ENCODE measurements at places on chromosomes 2 and 18. TPM values are rescaled to one million over a fixed set of nuclear protein-coding genes. Genes with fewer than 3 reads are reported as not detected.

SEC11C gene
- 55.3 TPM for total RNA-seq

LOXHD1 gene
- 0.29 TPM for total RNA-seq

C1GALT1C1L gene
- total RNA-seq: 0.99 TPM

RIF1 gene
- 48.3 TPM for total RNA-seq

SOCS6 gene
- 19.9 TPM for total RNA-seq

GPC1 gene
- total RNA-seq: 88.1 TPM

GALR1 gene
- total RNA-seq: not detected

ZNF804A gene
- 1.2 TPM for total RNA-seq

SGO2 gene
- total RNA-seq: 1.7 TPM

- no peak for DNase-seq
Measured at GRCh38 chr18:35506024-35506712, 8.4 kb upstream of the INO80C start.

GRCh38 chr2:32464431-32464830, 107.6 kb downstream of the BIRC6 start:
- DNase-seq: no peak

GRCh38 chr18:77407733-77408132, 158.1 kb downstream of the GALR1 start:
- DNase-seq: no peak

- no peak for DNase-seq
Measured at GRCh38 chr2:172925600-172925999, 150.0 kb upstream of the MAP3K20 start.

DNA sequence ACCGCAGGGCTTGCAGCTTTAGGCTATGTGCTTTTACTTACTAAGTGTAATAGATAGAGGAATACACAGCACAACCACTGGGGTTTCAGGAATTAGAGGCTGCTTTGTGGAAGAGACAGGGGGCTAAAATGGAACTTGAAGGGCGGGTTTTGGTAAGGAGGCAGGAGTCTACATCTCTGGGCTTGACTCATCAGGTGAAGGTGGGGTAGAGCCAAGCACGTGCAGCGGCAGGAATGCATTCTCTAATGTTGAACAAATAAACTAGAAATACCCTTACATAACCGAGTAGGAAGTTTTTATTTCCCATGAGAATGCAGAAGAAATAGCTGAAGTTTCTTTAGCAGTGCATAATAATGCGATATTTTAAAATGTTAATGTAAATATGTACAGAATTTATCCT, 673.8 kb upstream of the SALL3 start:
- DNase-seq: no peak

DNA sequence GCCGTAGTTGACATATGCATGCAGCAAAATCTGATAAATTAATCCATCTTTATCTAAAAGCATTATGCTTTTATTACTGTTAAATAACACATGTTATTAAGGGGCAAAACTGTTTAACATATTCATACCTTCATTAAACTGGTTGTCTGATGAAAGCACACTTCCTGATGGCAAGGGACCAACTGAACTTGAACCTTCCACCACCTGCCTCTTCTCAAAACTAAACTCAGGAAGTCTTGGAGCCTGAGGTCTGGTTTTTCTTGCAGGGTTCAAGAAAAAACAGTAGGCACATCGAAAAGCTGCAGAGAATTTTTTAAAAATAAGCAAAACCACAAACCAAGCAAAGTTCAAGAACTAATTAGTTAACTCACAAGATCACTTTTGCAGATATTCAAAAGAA, 64.9 kb downstream of the LNPK start:
- DNase-seq: no peak

- no peak for DNase-seq
Measured at GRCh38 chr2:240628808-240629618, 3.7 kb downstream of the GPR35 start.

DNA sequence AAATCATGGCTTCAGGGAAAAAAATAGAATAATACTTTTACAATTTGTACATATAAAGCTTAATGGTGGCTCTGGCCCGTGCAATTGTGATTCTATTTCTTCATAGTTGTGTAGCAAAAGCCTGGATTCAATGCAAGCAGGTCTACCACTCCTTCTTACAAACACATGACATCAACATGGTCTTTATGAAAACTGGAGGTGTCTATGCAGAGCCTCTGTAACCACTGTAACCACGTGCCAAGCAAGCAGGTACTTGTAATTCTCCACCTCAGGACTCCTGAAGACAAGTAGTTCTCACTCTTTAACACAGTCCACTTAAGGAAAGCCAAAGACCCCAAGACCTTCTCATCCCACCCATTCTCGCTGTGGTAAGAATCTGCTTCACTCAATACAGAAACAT, 62.6 kb downstream of the METTL4 start:
- no peak for DNase-seq

- no peak for DNase-seq
Measured at GRCh38 chr2:207181526-207182274, 16.0 kb upstream of the KLF7 start.

GRCh38 chr2:8193146-8193545, 488.7 kb upstream of the ID2 start:
- DNase-seq: no peak

GRCh38 chr2:166972418-166972817, 84.1 kb downstream of the XIRP2 start:
- no peak for DNase-seq

DNA sequence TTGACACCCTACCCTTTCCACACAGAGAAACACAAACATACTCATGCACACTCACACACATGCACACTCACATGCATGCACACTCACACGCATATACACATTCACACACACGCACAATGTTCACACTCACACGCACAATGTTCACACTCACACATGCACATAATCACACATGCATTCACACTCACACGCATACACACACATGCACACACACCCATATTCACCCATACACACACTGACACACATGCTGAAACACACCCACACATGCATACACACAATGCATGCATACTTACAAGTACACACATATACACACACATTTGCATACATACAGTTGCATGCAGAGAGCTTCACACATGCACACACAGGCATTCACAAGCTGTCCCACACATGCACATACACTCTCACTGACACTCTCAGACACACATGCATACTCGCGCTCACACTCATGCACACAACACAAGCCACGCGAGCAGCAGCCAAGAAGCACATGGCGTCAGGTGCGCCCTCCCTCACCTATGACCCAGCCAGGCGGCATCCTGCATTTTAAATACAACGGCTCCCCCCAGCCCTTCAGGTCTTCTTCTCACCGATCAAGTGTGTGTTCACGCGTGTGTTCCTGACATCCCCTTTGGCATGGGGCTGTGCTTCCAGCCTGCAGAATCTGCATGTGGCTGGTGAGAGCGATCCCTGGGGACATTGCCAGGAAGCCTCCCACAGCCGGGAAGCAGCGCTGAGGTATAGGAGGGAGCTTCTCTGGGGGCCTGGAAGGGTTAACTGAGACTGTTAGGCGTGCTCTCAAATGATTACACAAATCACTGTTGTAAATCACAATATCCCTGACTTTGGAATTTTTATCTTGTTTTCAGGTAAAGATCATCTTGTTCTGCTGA, 195.1 kb downstream of the RTP5 start:
- DNase-seq: no peak

DNA sequence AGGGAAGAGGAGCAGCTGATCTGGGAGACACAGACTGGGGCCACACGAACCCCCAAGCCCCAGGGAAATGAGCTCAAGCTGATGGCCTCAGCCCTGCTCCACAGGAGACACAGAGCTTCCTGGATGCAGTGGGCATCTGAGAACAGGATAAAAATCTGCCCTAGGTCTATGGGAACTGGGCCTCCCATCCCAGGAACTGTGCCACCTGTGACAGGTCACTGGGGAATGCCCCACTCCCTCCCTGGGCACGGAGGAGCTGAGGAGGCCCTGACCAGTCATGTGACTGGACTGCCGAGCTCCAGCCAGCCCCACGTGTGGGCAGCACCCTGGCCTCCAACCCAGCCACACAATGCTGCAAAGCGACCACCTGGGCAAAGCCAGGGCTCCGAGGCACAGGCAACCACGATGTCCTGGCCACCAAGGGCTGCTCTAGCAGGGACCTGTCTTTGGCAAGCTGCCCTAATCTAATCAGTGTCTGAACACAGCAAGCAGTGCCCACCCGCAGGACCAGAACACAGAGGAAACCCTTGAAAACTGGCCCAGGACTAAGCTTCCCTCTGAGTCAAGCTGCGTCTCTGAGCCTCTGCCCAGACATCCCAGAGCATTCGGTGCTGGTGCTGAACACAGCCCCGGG, 57.8 kb upstream of the ID2 start:
- no peak for DNase-seq
